CD4-positive, alpha-beta T cell (primary cell): ENCODE measurements at places on chromosomes 2 and 18.
A peak's percentile ranks its signal among the peaks of the same experiment; 100 is the strongest.

- no peak for DNase-seq
These were observed 3.7 kb downstream of the IL1RL2 start for GRCh38 chr2:102190430-102191107.

- DNase-seq: no peak
These were observed 797 bp downstream of the ANO7 start for GRCh38 chr2:241189093-241189855.

GRCh38 chr2:236579048-236579745 is 9.6 kb downstream of the ACKR3 start:
- DNase-seq: no peak

DNA sequence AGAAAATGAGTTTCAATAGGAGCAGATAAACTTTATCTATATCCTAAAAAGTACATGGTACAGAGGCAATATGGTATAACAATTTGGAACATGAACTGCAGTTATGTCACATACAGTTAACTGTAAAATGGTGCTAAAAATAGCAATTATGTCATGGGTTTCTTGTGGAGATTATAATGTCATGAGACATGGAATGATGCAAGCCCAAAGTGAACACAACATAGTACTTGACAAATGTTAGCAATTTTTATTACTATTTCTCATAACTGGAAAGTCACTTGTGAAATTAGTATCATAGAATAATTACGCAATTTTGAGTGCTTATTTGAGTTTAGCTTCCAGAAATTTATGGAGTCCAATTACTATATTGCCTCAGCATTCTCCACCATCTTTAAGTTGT is 1263.4 kb downstream of the DSC3 start:
- DNase-seq: no peak

DNA sequence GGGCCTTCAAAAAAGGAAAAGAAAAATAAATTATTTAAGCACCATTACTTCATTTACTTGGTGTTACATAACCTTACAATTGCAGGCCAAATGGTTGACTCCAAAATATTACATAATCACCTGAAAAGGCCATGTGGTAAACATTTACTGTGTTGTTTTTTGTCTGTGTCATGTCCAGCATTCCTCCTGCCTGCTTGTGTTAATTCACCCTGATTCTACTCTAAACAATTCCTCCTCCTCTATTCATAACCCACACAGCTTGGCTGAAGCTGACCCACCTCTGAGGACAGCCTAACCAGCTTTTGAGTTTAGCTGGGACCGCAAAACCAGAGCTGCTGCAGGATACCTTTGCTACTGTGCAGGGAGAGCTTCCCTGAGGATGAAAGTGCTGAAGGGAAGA is 35.4 kb downstream of the TMX3 start:
- DNase-seq: no peak

DNA sequence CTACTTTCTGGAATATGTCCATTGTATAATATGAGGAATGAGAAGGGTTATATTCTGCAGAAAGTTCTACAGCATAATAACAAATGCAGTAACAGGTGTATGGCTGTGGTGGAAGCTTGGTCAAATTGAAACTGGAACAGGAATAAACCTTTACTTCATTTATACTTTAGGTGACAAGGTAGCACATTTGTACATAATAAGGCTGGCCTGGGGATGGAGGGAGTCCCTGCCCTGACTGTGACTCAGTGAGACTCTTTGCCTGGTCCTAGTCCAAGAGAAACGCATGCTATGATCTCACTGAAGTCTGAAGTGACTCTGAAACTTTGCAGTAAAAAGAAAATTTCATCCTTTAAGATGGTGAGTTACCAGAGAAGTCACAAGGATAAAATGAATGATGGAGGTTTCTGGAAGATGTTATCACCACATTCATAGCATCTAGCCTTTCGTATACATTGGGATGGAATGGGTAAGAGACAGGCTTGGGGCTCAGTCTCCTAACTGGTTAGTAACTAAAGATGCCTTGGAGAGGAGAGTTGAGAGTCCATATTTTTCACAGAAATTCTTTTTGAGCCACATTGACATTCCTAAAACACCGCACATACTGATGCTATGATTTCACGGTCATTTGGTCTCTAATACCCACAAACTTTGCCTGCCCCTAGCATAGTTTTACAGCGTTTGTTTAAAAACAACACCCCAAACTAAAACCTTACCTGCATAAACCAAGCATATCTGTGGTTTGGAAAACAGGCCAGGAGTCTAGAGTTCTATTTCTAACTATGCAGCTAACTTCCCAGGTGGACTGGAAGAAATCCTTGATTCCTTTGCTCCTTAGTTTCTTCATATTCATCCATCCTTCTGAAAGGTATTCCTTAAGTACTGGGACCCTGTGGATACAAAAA is 42.4 kb upstream of the NABP1 start:
- DNase-seq: no peak

- no peak for DNase-seq
These were observed 366.3 kb downstream of the NYAP2 start for GRCh38 chr2:225765820-225766219.

DNA sequence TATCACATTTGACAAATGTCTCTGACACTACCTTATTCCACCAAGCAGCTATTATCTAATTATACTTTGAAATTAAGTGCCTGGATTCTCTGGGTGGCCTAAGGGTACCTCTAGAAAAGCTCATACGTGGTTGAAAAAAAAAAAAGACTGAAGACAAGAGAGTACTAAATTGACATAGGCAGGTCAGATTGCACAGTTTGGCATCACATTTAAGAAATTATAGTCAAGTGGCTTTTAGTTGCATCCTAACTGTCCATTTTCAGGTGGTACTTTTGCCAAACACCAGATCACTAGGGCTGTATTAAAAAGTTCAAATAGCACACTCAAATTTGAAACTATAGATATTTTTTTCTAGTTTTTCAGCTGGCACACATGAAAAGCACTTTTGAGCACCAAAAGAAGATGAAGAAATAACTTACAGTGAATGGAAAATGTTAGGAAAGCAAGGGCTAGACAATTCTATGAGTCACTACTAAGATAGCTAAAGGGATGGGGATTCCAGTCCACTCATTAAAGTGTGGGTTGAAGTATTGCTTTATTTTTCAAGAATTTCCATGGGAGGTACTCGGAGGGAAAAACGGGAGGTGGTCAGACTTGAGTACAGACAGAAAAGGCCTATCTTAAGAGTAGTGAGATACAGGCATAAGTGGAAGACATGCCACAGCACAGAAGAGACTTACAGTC is 106.5 kb upstream of the COL5A2 start:
- DNase-seq: no peak

GRCh38 chr2:55107436-55107835 is 57.2 kb upstream of the RTN4 start:
- DNase-seq: no peak

DNA sequence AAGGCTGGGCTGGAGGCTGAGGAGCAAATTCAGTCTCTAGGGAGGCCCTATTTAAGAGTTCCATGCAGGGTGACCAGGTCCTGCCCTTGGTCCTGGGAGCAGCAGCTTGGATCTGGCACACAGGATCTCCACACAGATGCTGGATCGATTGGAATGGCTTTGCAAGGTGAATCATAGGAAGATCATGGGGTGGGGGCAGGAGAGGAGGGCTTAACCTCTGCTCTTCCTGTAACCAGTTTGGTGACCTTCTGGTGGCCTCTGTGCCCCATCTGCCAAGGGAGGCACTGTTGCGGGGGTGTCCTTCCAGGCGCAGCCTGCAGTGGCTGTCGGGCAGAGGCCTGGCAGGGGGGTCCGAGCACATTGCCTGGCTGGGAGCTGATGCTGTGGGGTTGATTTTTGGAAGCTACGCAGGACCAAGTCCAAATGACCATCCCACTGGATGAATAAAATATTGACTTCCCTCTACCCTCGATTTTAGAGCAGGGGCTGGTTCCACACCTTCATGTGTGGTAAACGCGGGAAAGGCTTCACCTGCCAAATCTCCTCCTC is 79.7 kb downstream of the EDAR start:
- DNase-seq: no peak

- no peak for DNase-seq
These were observed 58.2 kb downstream of the ITGB6 start for GRCh38 chr2:160141912-160142311.

GRCh38 chr2:229445019-229445418 is 173.9 kb upstream of the PID1 start:
- no peak for DNase-seq

DNA sequence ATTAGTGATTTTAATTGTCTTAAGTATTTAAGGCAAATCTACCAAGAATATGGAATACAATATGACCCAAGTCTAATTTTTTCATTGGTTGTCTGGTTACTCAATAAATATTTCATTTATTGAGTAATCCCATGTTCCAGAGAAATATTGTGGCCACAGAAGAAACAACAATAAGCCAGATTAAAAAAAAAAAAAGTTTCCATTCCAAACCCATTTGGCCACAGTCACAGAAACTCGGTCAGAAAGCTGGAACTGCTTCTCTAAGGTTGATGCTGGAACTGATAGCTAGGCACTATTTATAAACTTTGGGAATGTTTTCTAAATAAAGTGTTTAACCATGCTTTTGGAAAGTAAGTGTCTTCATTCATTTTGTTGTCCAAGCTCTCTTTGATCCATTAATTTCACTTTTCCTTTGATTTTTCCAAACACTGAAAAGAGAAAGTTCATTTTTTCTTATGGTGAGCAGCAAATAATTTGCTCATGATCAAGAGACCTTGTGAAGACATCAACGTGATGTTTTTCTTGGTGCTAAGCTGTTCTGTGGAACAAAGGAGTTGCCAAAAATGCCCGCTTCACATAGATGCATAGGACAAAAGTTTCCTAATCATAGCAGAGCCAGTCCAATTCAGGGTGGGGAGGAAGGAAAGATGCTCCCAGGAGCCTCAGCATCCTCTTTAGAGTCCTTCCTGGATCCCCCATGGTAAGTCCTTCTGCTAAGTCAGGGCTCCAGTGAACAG is 72.1 kb upstream of the CCBE1 start:
- no peak for DNase-seq

GRCh38 chr2:219183151-219183772 is 5.2 kb downstream of the RETREG2 start:
- DNase-seq: no peak

DNA sequence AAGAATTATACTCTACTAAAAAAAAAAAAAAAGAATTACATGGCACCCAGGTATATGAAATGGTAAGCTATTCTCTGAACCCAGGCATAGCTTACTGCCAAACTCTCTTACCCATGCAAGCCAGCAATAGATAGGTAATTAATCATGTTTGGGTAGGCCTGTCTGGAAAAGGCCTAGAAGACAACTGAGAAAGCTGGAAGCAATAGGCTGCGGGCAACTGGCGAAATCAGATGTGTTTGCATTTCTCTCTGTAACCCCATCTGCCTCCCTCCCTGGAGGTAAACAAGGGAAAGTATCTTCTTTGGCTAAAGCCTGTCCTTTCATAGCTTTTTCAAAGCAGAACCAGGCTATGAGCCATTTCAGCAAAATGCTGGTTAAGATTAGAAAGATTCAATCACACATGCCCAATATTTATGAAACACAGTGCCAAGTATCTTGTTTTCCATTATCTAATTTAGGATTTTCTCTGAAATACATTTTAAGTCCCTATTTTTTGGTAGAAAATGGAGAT is 934.8 kb upstream of the DDX18 start:
- no peak for DNase-seq

GRCh38 chr2:22904126-22904684 is 480.8 kb upstream of the KLHL29 start:
- DNase-seq: no peak

GRCh38 chr2:196516564-196516963 is 123.0 kb upstream of the CCDC150 start:
- DNase-seq: no peak

GRCh38 chr2:131030478-131030971 is 62.7 kb downstream of the FAM168B start:
- no peak for DNase-seq

DNA sequence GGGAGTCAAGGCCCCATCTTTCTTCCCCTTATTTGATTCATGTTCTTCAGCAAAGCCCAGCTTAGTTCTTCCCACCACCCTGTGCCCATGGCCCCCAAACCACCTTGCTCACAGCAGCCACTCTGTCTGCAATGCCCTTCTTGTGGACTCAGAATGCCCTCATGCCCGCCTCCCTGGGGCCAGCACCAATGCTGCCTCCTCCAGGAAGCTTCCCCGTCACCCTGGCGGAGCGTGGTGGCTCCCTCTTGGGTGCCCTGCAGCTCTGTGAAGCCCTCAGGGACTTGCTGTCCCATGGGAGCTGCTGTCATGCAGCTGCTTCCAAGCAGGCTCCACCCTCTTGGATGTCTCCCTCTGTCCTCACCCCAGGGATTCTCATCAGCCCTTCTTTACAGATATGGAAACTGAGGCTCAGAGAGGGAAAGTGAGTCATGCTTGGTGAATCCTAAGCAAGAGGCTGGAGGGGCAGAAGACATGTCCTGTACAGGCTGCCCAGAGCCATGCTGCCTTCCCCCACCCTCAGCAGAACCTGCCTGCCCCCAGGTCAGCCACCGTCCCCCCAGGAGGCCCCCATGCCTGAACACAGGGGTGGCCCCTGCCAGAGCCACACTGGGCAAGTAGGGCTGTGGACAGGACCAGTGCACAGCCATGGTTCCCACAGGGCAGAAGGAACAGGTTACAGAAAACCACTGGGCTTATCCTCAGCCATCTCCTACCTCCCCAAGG is 11.8 kb upstream of the DUSP2 start:
- DNase-seq: peak; percentile 11

DNA sequence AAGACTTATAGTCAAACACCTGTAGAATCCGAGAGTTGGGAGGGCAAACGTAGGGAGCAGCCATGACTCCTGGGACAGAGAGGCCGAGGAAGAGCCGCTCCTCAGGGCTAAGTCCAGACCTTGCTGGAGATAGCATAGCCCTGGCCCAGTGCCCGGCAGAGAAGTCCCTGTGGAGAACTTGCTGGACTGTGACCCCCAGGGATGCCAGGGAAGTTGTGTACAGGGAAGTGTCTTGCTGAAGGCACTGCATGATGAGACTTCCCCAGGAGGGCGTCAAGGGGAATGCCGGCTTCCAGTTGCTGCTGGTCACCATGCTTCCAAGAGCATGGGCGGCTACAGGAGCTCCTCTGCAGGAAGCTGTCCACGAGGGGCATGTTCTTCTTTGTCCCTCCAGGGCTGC is 8.6 kb upstream of the CNDP1 start:
- DNase-seq: no peak

GRCh38 chr2:56502616-56503015 is 318.8 kb downstream of the CCDC85A start:
- no peak for DNase-seq

- DNase-seq: no peak
These were observed 10.8 kb upstream of the SNED1 start for GRCh38 chr2:240987588-240987987.

DNA sequence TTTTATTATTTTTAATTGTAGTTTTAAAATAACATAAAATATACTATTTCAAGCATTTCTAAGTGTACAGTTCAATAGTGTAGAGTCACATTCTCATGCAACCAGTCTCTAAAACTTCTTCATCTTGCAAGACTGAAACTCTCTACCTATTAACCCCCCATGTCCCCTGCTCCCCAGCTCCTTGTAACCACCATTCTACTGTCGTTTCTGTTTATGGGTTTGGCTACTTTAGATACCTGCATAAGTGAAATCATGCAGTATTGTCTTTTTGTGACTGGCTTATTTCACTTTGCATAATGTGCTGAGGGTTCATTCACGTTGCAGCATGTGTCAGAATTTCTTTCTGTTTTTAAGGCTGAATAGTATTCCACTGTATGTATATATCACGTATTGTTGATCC is 139.4 kb downstream of the SMAD7 start:
- DNase-seq: no peak

- no peak for DNase-seq
These were observed 16.1 kb downstream of the SPATS2L start for GRCh38 chr2:200322607-200323006.
